ENCODE measurements at places on chromosomes 2 and 18. TPM values are rescaled to one million over a fixed set of nuclear protein-coding genes. Genes with fewer than 3 reads are reported as not detected.

- H3K27me3 ChIP-seq, result no peaks in the 10 kb centered on the region
- H3K4me1 ChIP-seq, result no peaks in the 10 kb centered on the region
- no peaks in the 10 kb centered on the region for H3K36me3 ChIP-seq
- DNase-seq, result no peak
- no peak overlapping the region for H3K4me3 ChIP-seq
Observed at GRCh38 chr2:134238371-134238770, 15.5 kb upstream of the MGAT5 start.

DNA sequence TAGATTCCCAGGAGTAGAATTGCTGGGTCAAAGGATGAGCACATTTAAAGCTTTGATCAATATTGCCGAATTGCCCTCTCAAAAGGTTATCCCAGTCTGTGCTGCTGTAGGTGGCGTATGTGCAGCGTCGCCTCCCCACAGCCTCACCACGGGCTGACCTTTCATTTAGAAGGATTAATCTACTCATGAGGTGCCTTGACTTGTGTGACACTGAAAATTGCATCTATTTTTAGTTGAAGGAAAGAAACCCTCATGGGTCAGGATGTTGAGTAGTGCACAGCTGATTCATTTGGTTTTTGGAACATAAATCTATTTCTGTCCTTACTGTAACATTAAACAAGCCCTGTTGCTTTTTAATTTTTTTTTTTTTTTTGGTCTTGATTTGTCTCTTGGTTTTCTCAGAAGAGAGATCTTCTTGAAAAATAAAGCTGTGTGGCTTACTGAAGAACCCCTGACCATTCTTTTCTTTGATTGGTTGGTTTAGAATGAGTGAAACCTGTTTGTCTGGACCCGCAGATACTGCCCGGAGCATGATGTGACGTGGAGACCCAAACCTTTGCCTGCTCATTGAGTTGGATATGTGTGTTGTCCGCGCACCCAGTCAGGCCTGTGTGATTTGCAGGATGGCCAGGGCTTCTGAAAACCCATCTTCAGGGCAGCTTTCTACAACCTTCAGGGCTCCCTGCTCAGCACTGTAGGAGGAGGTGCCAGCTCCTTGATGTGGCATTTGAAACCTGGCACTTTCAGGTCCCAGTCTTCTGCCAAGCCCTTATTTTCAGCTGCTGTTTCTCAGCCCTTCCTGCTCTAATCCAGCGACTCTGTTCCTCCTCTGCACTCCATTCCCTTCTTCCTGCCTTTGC, 61.0 kb downstream of the LPIN1 start:
- peaks cover 9% of the 10 kb centered on the region for H3K36me3 ChIP-seq
- H3K4me1 ChIP-seq, result no peaks in the 10 kb centered on the region
- H3K27ac ChIP-seq, result no peak overlapping the region
- no peak for DNase-seq
- no peak overlapping the region for H3K4me3 ChIP-seq

- H3K36me3 ChIP-seq, result no peaks in the 10 kb centered on the region
- H3K27ac ChIP-seq, result no peak overlapping the region
- DNase-seq, result no peak
- H3K4me1 ChIP-seq, result no peaks in the 10 kb centered on the region
- H3K27me3 ChIP-seq, result no peaks in the 10 kb centered on the region
- H3K4me3 ChIP-seq, result no peak overlapping the region
Observed at GRCh38 chr2:24269265-24269664, 91.1 kb downstream of the ITSN2 start.

- H3K36me3 ChIP-seq, result no peaks in the 10 kb centered on the region
- H3K4me1 ChIP-seq, result no peaks in the 10 kb centered on the region
- no peaks in the 10 kb centered on the region for H3K27me3 ChIP-seq
- no peak overlapping the region for H3K4me3 ChIP-seq
- H3K27ac ChIP-seq, result no peak overlapping the region
Observed at GRCh38 chr2:138626148-138626547, 124.6 kb downstream of the SPOPL start.

SERPINB7 gene
- not detected for total RNA-seq

DNA sequence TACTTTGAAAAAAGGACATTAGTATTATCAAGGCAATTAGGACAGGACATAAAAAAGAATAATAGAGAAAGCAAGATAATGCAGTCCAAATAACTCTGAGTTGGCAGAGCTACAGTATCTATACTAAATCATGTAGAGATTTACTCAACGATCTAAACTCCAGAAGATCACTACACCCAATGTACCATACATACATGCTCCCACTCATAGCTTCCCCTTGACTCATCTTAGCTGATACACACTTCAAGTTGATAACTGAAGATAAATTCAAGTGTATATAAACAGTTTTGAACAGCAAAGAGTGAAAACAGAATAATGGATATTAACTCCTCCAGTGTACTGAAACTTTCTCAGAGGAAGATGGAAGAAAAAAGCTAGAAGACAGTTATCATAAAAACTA, 78.5 kb downstream of the SESTD1 start:
- no peak overlapping the region for H3K27ac ChIP-seq
- H3K4me1 ChIP-seq, result no peaks in the 10 kb centered on the region
- no peaks in the 10 kb centered on the region for H3K27me3 ChIP-seq

CD8A gene
- 0.96 TPM for total RNA-seq

FEV gene
- not detected for total RNA-seq

RTN4 gene
- total RNA-seq, result 419 TPM

DNA sequence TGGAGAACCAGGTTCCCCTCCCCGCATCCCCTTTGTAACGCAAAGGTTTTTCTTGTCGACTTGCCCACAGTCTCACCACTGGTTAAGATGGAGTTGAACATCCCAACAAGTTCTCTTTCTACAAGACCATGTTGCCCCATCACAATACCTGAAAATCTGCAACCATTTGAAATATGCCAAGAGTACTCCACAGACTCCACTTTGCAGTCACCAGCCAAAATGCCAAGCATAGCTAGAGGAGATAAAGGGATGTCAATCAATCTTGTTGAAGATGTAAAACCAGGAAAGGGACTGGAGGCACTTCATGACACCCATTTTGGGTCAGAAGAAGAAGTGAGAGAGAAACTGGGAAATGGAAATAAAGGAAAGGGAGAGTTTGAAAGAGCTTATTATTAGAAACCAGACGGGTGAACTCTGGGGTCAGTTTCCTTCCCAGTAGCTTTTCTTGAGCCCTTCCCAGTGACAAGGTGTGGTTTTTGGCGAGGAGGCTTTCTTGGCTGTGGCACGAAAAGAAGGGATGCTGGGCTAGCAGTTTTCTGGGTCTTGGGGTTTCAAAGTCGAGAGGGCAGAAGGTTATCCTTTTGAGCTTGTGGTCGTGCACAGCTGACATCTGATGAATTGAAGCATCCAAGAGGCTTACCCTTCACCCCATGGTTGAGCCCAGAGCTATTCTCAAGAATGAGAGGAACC, 79.3 kb downstream of the ACAA2 start:
- no peaks in the 10 kb centered on the region for H3K27me3 ChIP-seq
- no peak overlapping the region for H3K27ac ChIP-seq
- H3K4me1 ChIP-seq, result no peaks in the 10 kb centered on the region
- H3K4me3 ChIP-seq, result no peak overlapping the region

LRP1B gene
- 21.8 TPM for total RNA-seq

CHRNG gene
- not detected for total RNA-seq

MOCOS gene
- total RNA-seq, result 5.2 TPM

GRCh38 chr18:45073556-45073955, 392.9 kb downstream of the SETBP1 start:
- no peak overlapping the region for H3K27ac ChIP-seq
- H3K27me3 ChIP-seq, result no peaks in the 10 kb centered on the region
- no peaks in the 10 kb centered on the region for H3K4me1 ChIP-seq
- no peak overlapping the region for H3K4me3 ChIP-seq
- no peaks in the 10 kb centered on the region for H3K36me3 ChIP-seq
